ENCODE measurements at places on chromosomes 2 and 18.

DNA sequence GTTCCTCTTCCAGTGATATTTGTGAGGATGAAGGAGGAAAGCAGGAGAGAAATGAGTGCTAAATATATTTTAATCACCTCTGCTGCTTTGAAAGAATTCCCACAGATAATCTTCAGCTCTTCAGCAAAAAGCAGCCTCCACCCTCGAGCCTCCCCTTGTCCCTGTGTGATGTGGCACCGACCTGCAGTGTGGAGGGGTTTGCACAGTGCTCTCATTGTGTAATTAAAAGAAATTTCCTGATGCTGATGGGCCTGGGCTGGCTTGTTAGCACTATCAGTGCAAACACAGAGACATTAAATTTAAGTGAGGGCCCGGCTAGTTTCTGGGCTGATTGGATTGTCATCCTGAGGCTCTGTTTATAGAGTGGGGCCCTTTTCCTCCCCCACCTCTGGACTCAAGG is 53.4 kb downstream of the KIF5C start:
- DNase-seq: no peak

- no peak for DNase-seq
Measured at GRCh38 chr18:40124107-40124506, 1830.9 kb upstream of the PIK3C3 start.

GRCh38 chr2:58571181-58571852 is 330.2 kb upstream of the FANCL start:
- DNase-seq: peak; percentile 70

GRCh38 chr2:52500561-52500960 is 1267.0 kb upstream of the CHAC2 start:
- DNase-seq: no peak

- no peak for DNase-seq
Measured at GRCh38 chr2:224162122-224162521, 123.0 kb upstream of the SERPINE2 start.

DNA sequence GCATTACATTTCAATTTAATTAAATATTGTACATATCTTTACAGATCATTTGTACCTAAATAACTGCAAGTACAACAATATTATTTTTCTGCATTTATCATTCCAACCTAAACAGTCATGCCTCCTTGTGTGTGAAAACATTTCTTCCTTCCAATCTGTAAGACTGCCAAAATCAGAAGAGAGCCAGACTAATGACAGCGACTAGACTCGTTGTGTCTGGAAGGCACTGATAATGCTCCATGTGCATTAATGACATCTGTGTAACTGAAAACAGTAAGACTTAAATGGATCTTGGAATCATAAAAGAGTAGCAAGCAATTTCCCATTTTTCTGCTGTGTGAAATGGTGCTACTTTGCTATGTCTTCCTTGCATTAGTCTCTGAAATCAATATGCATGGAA is 278.0 kb upstream of the DSEL start:
- DNase-seq: no peak

GRCh38 chr2:79980816-79981215 is 323.7 kb downstream of the LRRTM1 start:
- DNase-seq: no peak

- DNase-seq: no peak
Measured at GRCh38 chr18:35040638-35040987, 600 bp upstream of the MAPRE2 start.

- no peak for DNase-seq
Measured at GRCh38 chr2:138215958-138216357, 251.7 kb downstream of the HNMT start.
